ENCODE measurements at places on chromosomes 3 and 15.

GRCh38 chr15:69631978-69632377 is 179.4 kb downstream of the RPLP1 start:
- H3K4me1 ChIP-seq: no peaks in the 10 kb centered on the region
- no peak overlapping the region for H3K4me3 ChIP-seq
- no peak overlapping the region for H3K27ac ChIP-seq
- H3K27me3 ChIP-seq: peaks cover 33% of the 10 kb centered on the region

DNA sequence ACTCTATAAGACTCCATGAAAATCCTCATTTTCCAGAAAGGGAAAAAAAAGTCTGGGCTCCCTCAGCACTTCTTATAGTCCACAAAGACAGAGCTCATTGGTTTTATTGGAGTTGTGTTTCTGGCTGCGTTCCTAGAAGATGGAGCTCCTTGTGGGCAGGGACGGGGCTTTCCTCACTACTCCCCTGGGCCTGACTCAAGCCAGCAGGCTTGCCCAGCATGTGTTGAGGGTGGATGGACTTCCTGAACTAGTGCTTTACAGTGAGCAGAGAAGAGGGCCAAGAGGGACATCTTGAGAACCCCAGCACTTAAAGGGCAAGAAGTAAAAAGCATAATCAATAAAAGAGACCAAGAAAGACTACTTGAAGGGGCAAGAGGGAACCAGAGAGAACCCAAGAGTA is 43.2 kb upstream of the EPHB1 start:
- H3K4me3 ChIP-seq: no peak overlapping the region
- peak; percentile 75 for DNase-seq
- H3K4me1 ChIP-seq: no peaks in the 10 kb centered on the region
- H3K27ac ChIP-seq: no peak overlapping the region
- no peaks in the 10 kb centered on the region for H3K27me3 ChIP-seq
- no peaks in the 10 kb centered on the region for H3K36me3 ChIP-seq

DNA sequence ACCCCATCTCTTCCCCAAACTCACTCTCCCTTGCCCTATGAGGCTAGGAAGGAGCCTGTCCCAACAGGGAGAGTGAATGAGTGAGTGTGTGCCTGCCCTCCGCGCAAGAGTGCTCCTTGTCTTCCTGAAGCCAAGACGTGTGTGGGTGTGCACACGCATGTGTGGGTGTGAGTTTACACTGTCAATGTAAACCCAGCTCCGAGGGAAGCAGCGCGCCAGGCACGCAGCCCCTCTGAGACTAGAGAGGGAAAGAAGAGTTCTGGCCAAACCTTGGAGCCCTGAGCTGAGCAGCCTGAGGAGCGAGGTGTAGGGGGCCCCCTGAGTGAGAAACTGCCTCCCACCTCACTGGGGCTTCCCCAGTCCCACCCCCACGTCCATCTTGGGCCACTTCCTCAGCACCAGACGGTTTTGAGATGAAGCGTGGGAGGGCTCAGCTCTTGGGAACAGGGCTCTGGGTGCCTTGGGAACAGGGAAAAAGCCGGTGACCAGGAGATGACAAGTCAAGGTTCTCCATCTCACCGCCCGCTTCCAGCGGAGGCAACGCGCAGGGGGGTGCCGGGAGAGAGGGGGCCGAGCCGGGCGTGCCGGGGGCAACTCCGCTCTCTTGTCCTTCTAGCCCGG is 5.1 kb downstream of the MECOM start:
- peak overlapping the region; percentile 22 for H3K4me3 ChIP-seq
- DNase-seq: no peak
- H3K4me1 ChIP-seq: peaks cover 53% of the 10 kb centered on the region
- peak overlapping the region; percentile 53 for H3K27ac ChIP-seq
- H3K36me3 ChIP-seq: no peaks in the 10 kb centered on the region
- peaks cover 43% of the 10 kb centered on the region for H3K27me3 ChIP-seq

DNA sequence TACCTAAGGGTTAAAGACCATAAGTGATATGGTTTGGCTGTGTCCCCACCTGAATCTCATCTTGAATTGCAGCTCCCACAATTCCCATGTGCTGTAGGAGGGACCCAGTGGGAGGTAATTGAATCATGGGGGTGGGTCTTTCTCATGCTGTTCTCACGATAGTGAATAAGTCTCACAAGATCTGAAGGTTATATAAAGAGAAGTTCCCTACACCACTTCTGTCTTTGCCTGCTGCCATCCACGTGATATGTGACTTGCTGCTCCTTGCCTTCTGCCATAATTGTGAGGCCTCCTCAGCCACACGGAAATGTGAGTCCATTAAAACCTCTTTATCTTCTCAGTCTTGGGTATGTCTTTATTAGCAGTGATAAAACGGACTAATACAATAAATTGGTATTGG is 75.0 kb upstream of the CADPS start:
- no peaks in the 10 kb centered on the region for H3K27me3 ChIP-seq
- no peak for DNase-seq
- H3K4me3 ChIP-seq: no peak overlapping the region
- H3K27ac ChIP-seq: no peak overlapping the region

- DNase-seq: no peak
- H3K27ac ChIP-seq: no peak overlapping the region
- no peaks in the 10 kb centered on the region for H3K36me3 ChIP-seq
Observed at GRCh38 chr15:36265422-36265821, 314.0 kb upstream of the CDIN1 start.

- no peak overlapping the region for H3K4me3 ChIP-seq
- H3K36me3 ChIP-seq: no peaks in the 10 kb centered on the region
- no peak overlapping the region for H3K27ac ChIP-seq
- no peaks in the 10 kb centered on the region for H3K4me1 ChIP-seq
Observed at GRCh38 chr3:160981217-160981938, 123.8 kb downstream of the B3GALNT1 start.

- no peak overlapping the region for H3K27ac ChIP-seq
- no peaks in the 10 kb centered on the region for H3K4me1 ChIP-seq
- no peak for DNase-seq
- no peaks in the 10 kb centered on the region for H3K27me3 ChIP-seq
- no peak overlapping the region for H3K4me3 ChIP-seq
Observed at GRCh38 chr3:70658513-70659310, 346.3 kb upstream of the MDFIC2 start.

GRCh38 chr3:151979906-151980305 is 106.5 kb downstream of the SUCNR1 start:
- H3K4me3 ChIP-seq: no peak overlapping the region
- H3K4me1 ChIP-seq: peaks cover 16% of the 10 kb centered on the region
- H3K27ac ChIP-seq: no peak overlapping the region
- no peaks in the 10 kb centered on the region for H3K27me3 ChIP-seq
- no peaks in the 10 kb centered on the region for H3K36me3 ChIP-seq
